Naive B cell (primary cell): ENCODE measurements at places on chromosomes 5 and 9. TPM values are rescaled to one million over a fixed set of nuclear protein-coding genes. Genes with fewer than 3 reads are reported as not detected.

Gene PURA
- 2.8 TPM for polyA plus RNA-seq

Gene SLC12A7
- polyA plus RNA-seq = 1.9 TPM

Gene TXNDC8
- polyA plus RNA-seq = not detected

Gene NR2F1-AS1
- polyA plus RNA-seq = not detected

Gene EGFLAM
- not detected for polyA plus RNA-seq

Gene NPR3
- not detected for polyA plus RNA-seq

Gene FABP6
- not detected for polyA plus RNA-seq
